ENCODE measurements at places on chromosomes 5 and 9.

DNA sequence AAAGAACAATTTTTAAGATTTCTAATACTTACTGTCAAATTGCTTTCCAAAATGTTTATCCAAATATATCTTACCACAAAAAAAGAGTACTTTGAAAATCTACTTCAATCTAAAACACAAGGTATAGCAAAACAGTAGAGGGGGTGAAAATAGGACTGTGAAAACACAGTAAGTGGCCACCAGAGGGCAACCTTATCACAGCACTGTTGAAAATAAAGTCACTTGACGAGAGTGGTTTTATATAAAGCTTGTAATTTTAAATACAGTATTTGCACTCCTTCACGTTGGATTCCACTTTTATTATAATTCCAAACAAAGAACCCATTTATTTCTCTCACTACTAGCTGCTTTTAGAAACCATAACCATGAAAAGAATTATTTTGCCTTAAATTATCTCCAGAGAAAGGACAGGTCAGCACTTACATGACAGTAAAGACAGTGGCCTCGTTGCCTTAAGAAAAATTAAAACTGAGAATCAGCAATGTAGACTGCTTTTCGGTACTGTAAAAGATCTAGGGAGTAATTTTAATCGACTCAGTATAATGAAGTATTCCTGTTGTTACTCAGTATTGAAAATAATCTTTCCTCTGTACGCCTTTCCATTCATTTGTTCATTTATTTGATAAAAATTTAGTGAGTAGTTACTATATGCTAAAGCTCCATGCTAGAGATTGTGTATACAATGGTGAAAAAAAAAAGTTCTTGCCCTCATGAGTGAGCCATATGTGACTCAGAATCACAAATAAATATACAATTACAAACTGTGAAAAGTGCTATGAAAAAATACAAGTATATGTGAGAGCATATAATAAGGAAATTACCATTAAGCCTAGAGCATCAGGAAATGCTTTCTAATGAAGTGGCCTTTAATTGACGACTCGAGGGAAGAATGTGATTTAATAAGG is 40.0 kb upstream of the CDK5RAP2 start:
- no peak for DNase-seq

- no peak for DNase-seq
These were observed 49.6 kb downstream of the SERINC5 start for GRCh38 chr5:80206282-80206681.

GRCh38 chr5:54469622-54470021 is 14.1 kb downstream of the HSPB3 start:
- no peak for DNase-seq

GRCh38 chr9:1053282-1053621 is 3.1 kb downstream of the DMRT2 start:
- DNase-seq: no peak

Data from tibial artery (tissue), 4 donors.